ENCODE measurements at places on chromosomes 16 and 17.

GRCh38 chr16:70695331-70696070 is 9.6 kb upstream of the MTSS2 start:
- DNase-seq: peak; percentile 67

GRCh38 chr17:35432176-35433074 is at the start of gene SLFN12:
Gene SLFN12, minus strand, starts transcription at chr17:35432500. Its CDS starts 9,472 bp downstream, at chr17:35423028.
- DNase-seq: peak; percentile 97

DNA sequence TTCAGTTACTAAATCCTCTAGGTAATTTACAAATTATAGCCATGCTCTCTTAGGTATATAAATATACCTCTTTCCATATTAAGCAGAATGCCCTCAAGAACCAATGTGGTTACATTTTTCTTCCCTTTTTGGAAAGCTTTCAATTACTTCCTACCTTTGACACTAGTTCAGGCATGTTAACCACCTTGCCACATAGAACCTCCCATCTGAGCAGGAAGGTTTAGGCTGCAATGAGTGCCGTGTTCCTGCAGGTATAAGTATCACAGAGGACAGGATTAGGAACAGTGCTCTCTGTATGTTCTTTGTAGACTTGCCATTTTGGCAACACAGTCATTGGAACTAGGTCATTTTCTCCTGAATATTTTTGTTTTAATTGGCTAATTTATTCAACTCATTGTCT is 20.1 kb downstream of the KRT25 start:
- DNase-seq: no peak

GRCh38 chr17:48981927-48982539 is 13.6 kb upstream of the GIP start:
- no peak for DNase-seq

- no peak for DNase-seq
These were observed 30.4 kb downstream of the KIAA0513 start for GRCh38 chr16:85057948-85058347.

DNA sequence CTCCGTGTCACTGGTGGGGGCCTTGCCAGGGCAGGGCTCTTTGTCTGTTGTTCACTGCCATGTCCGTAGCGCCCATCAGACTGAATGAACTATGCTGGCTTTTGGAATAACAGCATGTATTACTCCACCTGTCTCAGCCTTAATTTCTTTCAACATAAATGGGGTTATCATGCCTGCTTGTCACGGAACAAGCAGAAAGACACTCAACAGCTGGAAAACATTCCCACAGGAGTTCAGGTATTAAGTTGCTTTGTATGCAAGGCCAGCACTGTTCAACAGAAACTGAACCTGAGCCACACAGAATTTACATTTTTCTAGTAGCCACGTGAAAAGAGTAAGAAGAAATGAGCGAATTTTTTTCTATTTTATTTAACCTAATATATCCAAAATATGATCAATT is 13.1 kb downstream of the PPL start:
- DNase-seq: no peak

DNA sequence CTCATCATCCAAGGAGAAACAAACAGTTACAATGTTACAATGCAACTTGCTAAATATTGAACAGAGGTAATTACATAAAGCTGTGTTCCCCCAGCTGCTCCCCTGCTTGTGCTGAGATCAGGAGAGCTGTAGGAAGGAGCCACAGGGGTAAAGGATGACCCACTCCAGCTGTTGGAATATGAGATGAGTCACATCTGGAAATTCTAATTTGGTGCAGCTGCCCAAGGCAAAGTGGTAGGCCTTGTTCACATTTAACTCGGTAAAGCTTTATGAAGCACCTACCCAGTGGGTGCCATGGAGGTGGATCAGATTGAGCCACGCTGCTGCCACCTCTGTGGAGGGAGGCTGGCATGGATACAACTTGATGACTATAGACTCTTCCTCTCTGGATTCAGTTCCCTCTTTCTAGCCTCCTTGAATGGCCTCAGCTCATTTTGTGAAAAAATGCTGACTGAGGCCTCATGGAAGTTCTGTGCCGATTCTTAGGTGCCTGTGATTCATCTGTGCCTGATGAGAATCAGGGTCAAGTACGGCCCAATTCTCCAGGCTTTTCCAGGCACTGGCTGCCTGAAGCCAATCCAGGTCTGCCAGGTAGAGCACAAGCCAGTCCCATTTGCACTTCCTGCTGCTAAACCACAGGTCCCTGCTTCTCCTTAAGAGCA is 7.4 kb downstream of the ZNF689 start:
- DNase-seq: peak; percentile 9

DNA sequence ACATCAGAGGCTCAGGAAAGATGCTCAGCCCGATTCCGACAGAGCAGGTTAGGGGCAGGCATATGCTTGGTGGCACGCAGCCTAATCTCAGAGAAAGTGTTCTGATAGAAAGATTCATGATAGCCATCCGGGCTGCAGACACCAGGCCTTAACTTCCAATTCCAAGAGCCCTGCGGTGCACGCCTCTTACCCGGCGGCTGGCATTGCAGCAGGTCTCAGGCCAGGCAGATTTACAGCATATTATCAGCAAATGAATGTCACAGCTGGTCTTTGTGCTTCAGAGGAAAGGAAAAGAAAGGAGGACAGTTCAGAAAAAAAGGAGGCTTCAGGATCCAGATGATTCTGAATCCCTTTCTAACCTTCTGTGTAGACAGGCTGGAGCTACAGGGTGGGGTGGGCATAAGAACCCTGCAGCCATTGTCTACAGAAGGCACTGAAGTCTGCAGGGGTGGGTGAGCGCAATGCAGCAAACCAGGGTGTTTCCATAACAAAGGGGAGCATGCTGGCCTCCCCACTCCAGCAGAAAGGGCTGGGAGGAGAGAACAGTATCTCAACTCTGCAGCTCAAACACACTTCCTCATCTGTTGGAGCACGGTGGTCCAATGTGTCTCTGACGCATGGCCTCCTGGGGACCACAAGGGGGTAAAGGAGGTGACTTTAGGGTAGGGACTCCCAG is 277.4 kb upstream of the XYLT1 start:
- DNase-seq: no peak

GRCh38 chr17:80856863-80857755 is 134.5 kb upstream of the CHMP6 start:
- DNase-seq: no peak

DNA sequence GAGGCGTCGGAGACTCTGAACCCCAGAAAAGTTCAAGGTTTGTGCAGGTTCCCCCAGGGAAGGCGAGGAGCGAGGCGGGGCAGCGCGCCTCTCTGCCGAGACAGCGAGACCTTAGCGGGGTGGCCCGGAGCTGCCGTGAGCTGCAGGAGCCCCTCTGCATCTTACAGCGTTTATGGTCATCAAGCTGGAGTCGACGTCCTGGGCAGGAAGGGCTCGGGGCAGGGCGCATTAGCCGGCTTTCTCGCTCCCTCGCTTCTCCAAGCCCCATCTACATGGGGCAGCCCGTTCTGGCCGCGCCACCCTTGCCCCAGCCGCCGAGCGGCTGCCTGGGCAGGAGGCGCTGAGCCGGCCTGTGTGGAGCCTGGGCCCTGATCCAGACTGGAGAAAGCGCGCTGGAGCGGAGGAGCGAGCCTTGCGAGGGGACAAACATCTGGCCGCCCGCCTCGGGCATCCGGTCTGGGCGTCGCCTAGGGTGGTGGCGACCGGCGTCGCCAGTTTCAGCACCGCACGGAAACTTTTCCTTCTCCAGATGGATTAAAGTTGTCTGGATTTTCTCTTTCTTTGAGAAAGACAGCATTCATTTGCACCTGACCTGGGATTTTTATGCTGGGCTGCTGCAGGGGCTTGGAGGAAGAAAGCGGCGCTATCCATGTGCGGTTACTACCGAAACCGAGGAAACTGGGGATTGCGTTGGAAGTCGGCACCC is 750 bp downstream of the TMEM132E start:
- DNase-seq: peak; percentile 16

- no peak for DNase-seq
These were observed 56.8 kb upstream of the ZNF423 start for GRCh38 chr16:49912721-49913120.

DNA sequence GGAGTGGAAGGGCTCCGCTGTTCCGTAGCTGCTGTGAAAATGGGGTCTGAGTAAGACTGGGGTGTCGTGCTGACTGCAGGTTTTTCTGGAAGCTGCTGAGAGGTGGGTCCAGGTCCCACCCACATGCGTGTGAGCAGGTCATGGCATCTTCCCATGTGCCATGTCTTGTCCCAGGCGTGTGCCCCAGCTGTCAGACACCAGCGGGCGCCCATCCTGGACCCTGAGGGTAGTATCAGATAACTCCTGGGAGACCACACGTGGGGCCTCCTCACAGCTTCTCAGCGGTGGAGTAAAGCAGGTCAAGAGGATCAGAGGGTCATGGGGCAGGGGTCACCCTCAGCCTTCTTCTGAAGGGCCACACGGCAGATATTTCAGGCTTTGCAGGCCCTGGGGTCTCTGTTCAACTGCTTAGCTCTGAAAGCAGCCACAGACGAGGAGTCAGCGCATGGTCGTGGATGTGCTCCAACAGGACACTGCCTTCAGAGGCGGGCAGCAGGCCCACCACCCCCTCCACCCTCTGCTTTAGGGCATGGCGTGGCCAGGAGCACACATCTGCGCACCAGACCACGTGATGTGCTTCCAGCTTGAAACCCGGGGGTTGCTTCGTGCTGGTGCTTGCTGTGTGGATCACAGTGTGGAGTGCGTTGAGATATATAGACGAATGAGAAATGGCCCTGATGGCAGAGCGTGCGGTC is 68.7 kb downstream of the BANP start:
- DNase-seq: no peak

- DNase-seq: no peak
These were observed 80.3 kb upstream of the CES5A start for GRCh38 chr16:55955424-55955823.

GRCh38 chr16:35480361-35480760 is 2020.9 kb downstream of the TP53TG3F start:
- DNase-seq: no peak

GRCh38 chr17:74831444-74832146 is 28.1 kb downstream of the GRIN2C start:
- no peak for DNase-seq

- no peak for DNase-seq
These were observed 10.0 kb upstream of the KATNB1 start for GRCh38 chr16:57725554-57725953.

GRCh38 chr17:3805581-3805980 is 4.6 kb upstream of the ITGAE start:
- DNase-seq: no peak

GRCh38 chr17:79622776-79623175 is 11.9 kb upstream of the RBFOX3 start:
- DNase-seq: no peak

DNA sequence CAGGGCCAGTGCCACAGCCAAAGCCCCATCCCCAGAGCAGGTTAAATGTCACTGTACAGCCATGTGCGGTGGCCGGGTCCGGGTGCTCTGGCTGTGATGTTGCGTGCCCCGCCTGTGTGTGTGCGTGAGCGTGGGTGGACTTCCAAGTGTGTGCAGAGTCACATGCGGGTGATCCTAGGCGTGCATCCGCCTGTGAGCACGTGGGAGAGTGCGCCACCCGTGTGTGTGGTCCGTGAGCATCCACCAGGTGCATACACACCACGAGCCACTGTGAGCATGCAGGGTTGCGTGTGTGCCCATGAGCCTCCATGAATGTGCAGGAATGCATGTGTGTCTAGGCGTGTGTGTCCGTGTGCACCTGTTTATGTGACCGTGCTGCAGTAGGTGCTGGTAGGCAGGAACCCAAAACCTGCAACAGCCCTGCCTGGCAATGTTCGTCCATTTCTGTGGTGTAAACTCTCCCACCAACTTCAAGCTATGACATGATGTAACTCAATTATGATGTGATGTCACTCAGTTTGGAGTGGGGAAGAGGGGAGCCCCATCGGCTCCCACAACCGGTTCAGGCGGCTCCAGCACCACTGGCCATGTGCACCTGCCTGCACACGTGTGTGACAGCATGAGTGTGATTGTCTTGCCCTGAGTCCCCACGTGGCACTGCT is 37.6 kb upstream of the ACSF3 start:
- DNase-seq: no peak

GRCh38 chr16:13968835-13969234 is 48.9 kb downstream of the ERCC4 start:
- no peak for DNase-seq

GRCh38 chr16:69762814-69763598 is 874 bp downstream of the WWP2 start:
- DNase-seq: peak; percentile 32

DNA sequence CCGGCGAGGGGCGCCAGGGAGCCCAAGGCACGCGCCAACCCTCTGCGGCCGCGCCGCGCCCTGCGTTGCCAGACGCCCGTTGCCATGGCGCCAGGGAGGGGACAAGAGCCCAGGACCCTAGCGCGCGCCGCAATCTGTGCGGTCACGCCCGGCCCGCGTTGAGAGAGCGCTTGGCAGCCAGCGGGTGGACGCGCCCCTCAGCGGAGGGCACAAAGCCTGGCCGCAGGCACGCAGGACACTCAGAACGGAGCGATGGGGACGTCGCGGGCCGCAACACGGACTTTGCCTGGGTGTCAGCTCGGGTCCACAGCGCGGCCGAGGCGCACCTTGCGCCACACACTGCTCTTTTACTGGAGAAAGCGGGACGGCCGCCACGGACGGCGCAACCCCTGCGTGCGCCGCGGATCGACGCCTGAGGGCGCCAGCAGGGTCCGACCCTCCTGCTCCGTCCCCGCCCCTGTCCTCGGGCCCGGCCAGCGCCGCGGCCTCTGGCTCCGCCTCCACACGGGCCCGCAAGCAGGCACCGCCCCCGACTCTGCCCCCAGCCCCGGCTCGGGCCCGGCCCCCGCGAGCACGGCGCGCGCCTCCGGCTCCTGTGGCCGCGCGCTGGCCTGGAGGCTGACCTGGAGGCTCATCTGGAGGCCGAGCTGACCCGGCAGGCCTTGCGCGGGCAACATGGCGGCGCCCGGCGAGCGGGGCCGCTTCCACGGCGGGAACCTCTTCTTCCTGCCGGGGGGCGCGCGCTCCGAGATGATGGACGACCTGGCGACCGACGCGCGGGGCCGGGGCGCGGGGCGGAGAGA is at the start of gene GFER:
TSS of gene GFER (plus strand) at position 650 of the 803 bp plus-strand sequence. CDS start at position 676, 26 bp downstream.
- DNase-seq: peak; percentile 92

GRCh38 chr16:84839054-84839453 is 19.3 kb downstream of the CRISPLD2 start:
- DNase-seq: peak; percentile 74

GRCh38 chr17:77601054-77601979 is 357.2 kb upstream of the TNRC6C start:
- DNase-seq: no peak

- DNase-seq: no peak
These were observed 160.3 kb upstream of the TBX2 start for GRCh38 chr17:61239327-61239726.

GRCh38 chr17:40556198-40556661 is 9.0 kb downstream of the CCR7 start:
- DNase-seq: no peak

DNA sequence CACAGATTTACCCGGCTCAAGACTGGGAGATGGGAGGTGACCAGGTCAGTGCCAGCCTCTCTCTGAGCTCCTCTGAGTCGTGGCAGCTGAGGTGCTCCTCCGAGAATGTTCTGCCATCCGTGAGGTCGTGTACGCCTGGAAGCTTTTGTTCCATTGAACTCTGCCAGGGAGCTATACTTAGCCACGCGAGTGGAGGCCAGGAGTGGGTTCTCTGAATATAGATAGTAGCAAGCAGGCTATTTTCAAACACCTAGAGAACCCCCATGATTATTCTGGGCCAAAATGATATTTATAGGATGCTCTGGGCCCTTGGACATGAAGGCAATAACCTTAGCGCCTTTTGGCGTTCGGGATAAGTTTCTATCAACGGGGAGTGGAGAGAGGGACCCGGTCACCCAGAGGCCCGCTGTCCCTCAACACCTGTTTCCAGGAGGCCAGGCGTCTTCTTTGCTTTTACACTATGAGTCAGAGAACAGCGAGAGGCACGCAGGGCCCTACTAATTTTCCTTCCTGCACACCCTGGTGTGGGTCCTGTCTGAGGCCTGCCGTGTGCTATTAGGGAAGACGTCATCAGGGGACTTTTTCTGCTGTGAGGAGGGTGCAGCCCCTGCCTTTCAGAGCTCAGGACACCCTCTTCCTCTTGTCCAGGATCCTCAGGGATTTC is 11.0 kb upstream of the MVD start:
- no peak for DNase-seq

Data from EL (cell line).